ENCODE measurements at places on chromosomes 2 and 18. TPM values are rescaled to one million over a fixed set of nuclear protein-coding genes. Genes with fewer than 3 reads are reported as not detected.

DNA sequence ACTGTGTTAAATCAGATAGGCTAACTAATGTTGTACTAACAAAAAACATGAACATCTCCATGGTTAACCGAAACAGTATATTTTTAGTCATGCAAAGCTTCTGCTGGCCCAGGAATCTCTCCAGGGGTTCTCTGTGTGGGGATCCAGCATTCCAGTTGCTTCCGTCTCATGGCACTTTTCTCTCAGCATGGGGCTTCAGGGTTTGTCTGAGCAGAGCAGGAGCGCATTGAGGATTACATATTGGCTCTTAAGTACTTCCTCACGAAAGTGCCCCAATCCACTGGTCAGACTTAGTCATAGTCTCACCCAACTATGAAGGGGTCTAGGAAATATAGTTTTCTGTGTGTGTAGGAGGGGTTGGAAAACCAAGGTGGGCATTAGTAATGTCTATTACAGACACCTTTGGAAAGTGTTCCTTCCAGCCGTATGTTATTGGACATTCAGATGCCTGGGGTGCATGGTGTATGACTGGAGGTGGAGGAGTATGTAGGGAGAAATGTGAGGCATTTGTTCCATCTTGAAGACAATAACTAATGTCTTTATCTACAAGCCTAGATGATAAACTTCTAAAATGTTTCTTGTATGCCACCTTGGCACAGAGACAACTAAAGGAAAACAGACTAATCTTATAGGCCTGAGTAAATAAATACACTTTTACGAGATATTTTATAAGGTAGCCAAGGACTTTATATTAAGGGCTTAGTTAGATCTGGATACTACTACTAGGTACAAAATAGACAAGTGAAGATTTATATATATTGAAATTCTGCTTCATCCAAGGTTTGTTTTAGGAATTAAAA, 123.8 kb upstream of the ZEB2 start:
- DNase-seq, result no peak

DNA sequence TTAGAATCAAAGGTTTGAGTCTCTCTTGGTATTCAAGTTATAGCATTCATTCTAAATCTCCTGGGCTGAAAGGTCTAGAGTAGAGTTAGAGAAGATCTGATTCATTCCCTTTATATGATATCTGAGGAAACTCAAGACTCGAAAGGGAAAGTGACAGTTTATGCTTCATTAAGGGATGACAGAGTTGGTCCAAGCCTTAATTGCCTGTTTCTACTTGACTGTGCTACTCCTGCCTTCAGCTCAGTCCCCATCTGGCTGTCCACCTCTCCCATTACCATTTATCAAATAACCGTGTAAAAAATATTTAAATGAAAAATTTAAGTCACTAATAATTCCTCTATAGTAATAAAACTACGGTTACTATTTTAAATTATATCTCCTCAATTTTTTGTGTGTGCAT, 537.1 kb upstream of the MEX3C start:
- DNase-seq, result no peak

DNA sequence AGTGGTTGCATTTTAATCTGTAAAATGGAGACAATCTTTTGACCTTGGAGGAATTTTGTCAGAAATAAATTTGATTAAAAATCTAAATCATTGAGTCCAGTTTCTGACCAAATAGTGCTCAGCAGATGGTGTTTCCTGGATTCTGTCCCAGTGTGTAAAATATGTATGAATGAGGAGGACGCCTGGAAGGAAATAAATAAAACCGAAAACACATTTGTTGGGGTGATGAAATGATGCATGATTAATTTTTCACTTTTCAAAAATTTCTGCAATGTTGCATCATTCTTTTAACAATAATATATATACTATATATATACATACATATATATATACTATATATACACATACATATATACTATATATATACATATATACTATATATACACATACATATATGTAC, 261.1 kb upstream of the TRIB2 start:
- DNase-seq, result no peak

The PLCD4 gene
- total RNA-seq, result 0.62 TPM

The GBX2 gene
- total RNA-seq, result not detected

The SNX17 gene
- 55.6 TPM for total RNA-seq

GRCh38 chr2:119197126-119197405, 26.6 kb upstream of the STEAP3 start:
- DNase-seq, result no peak

The CFC1 gene
- total RNA-seq, result not detected

GRCh38 chr2:190791347-190791975, 89.2 kb upstream of the GLS start:
- peak; percentile 44 for DNase-seq

DNA sequence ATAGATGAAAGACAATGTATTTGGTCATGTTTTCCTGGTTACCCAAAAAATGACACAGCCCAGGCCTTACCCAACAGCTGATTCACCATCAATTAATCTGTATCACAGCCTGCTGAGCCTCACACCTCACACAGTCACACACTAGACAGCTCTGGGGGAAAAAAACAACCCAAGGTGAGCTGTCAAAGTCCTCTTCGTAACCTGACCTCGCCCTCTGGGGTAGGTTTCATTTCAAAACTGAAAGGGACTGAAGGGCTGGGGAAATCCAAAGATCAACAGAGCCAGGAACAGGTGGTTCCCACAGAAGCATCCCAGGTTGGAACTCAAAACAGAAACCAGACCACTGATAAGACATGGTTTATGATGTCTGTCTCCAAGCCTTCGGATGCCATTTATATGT, 18.2 kb upstream of the PCBP1 start:
- DNase-seq, result no peak

The IRS1 gene
- 17.6 TPM for total RNA-seq

DNA sequence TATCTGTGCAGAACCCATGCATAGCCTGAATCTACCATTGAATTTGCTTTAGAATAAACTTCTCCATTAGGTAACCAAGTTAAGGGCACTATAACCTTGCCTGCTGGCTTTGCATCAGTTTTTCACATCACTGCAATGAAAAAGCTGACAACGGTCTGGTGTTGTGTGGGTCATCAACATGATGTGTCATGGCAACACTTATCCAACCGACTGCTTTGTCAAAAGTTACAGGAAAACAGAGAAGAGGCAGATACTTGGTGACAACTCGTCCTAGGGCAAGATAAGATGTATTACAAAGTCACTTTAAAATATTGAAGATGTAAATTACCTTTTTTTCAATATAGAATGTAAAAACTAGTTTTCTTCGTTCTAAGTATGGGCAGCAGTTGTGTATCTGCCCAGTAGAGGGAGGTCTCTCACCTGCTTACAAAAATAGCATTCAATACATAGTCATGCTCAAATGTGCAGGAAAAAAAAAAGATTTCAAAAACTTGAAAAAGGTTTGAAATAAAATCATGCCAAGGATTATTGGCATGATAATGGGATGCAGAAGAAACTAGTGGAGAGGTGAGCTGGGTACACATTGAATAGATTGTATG, 96.3 kb downstream of the EVA1A start:
- no peak for DNase-seq

DNA sequence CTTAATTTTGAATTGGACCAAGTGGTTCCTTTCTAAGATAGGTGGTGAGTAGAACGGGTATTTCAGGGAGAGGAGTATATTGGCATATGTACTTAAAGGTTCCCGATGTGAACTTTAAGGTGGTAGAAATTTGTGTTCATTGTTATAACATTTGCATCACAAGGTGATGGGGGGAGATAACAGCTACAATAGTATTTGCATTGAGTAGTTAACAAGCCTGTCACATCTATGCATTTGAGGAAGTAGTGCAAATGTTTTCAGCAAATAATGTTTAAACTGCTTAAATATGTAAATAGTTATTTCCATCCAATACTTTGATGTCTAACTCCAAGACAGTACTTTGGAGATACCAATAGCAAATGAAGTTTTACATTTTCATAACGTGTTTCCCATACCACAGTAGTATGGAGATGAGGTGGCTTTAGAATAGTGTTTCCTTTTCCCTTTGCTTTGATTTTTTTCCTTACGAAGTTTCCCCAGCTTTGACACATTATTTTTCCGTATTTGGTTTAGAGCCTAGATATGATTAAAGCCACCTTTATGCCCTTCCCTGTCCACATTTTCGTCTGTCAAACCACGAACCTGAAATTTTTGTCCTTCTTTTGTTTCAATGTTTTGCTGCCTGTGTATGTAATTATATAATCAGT, 46.6 kb downstream of the VAPA start:
- no peak for DNase-seq

DNA sequence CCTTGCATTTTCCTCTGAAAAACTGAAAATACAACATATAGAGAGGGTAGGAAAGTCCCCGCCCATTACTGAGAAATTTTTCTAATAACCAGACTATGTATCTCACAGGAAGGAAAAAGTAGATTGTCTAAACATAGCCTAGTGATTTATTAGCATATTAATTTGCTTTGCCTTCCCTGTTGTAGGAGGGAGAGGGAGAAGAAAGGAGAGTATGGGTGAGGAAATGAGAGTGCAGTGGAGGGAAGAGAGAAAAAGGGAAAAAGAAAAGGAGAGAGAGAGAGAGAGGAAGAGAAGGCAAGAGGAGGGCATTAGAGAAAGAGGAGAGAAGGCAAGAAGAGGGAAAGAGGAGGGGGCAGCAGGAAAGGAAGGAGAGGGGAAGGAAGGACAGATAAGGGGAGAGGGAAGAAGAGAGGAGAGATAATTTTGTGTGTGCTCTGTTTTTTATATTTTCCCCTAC, 3.6 kb upstream of the KYNU start:
- DNase-seq, result no peak

DNA sequence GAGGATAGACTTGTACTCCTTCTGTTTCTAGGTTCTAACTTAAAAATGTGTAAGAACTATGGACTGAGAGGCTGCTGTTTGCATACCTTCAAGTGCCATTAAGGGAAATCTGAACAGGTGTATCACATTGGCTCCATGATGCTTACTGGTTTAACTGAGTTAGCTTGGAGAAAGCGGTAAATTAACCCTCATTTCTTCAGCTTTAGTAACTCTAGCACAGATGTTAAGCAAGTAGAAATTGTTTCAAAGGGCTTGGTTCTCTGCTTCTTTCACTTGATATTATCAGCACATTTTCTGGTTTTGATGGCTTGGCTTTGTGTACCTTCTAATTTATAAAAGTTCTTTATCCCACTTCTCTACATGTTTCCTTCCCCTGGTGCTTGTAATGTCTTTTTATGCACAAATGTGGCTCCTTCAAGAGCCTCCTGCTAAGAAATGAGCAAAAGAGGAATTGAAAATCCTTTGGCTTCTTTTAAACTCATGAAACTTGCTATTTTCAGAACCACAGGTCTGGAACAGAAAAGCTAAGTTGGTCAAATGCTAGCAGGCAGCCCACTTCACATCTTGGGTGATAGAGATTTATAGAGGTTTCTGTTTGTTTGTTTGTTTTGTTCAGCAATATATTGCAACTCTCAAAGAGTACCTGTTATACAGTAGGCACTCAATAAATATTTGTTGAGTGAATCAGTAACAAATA, 249.9 kb upstream of the THUMPD2 start:
- no peak for DNase-seq

DNA sequence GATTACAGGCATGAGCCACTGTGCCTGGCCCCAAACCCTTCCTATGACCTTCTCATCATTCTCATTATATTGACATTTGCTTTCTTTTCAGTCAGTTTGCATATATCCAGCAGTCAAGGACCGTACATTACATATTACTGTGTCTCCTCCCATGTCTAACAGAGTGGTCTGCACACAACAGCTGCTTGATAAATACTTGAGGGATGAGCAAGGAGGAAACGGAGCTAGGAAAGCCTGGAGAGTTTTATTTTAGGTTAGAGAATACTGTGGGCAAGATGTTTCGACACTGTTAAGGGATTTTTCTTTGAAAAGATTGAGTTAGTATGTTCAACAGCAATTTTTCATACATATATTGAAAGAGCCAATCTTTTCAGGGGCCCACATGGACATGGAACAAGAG, 76.2 kb upstream of the CHRNA1 start:
- no peak for DNase-seq

- DNase-seq, result no peak
Observed at GRCh38 chr18:46677611-46678010, 20.6 kb upstream of the LOXHD1 start.

The COL5A2 gene
- 6.8 TPM for total RNA-seq

- no peak for DNase-seq
Observed at GRCh38 chr2:146734042-146734820, 1110.6 kb upstream of the ACVR2A start.

- no peak for DNase-seq
Observed at GRCh38 chr18:2180586-2180985, 390.7 kb downstream of the METTL4 start.

The SLC39A6 gene
- total RNA-seq, result 11.4 TPM

DNA sequence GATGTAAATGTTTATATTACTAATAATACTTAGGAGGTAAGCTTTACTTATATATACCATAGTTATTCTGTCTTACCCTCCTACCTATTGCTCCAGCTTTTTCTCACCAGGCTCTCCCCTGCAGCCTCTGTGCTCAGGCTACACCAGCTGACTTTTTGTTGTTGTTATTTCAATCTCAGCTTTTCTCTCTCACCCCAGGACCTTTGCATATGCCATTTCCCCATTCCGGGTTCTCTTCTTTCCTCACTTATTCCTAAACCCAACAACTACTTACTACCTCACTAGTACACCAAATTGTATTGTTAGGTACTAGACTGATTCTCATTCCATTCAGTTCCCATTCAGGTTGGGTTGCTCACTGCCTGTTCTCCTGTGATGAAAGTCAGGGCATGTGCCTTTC, 156.2 kb upstream of the BOD1L2 start:
- DNase-seq, result no peak

The PIEZO2 gene
- 0.32 TPM for total RNA-seq

The CGREF1 gene
- total RNA-seq, result 1.4 TPM

- DNase-seq, result peak; percentile 80
Observed at GRCh38 chr2:102103992-102104871, 38.3 kb upstream of the IL1R1 start.

DNA sequence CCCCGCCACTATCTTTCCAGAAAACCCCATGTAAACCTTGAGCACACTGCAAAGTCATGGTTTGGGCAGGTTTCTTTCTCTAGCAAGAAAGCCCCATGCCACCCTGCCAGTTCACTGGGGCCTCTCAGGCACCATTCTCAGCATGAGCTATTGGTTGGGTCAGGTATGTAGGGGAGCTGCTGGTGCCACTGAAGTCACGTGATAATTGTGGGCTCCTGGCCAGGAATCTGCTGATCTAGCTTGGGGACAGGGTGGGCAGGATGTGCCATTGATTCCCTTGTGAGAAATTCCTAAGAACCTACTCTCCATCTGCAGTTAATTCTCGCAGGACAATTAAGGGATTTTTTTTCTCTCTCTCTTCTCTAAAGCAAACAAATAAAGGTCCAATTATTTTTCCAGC, 26.5 kb upstream of the HNMT start:
- no peak for DNase-seq

DNA sequence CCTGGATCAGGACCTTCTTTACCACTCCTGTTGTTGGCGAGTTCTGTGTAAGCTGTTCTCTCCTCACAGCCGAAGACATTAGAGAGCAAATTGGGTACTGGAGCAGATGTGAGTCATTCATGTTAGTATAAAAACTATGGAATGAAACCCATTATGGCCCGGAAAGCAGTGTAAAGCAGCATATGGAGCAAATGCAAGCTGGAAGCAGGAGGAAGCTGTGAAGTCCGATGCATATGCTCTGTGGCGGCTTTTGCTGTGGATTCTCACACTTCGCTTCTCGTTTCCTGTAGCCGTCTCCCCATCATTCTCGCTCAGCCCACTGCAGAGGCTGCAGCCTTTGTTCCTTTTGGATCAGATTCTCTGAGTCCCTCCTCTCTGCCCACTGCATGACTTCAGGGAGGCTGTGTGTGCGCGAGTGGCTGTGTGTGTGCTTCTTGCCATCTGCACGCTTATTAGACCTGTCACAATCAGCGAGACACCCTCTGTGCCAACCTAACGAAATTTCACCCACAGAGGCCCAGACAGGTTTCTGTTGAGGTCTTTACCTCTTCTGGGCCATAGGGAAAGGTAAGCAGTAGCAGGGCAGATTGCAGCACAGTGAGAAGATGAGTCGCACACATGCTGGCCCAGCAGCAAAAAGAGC, 3.3 kb upstream of the GALNT14 start:
- no peak for DNase-seq

Data from Right ventricle myocardium superior (tissue), 1 donor.